ENCODE measurements at places on chromosomes 16 and 17. TPM values are rescaled to one million over a fixed set of nuclear protein-coding genes. Genes with fewer than 3 reads are reported as not detected.

GRCh38 chr16:82384949-82385348 lies 214.9 kb upstream of the MPHOSPH6 start:
- H3K4me1 ChIP-seq, result no peaks in the 10 kb centered on the region

GRCh38 chr16:16073001-16073545 lies 123.7 kb downstream of the ABCC1 start:
- no peak for DNase-seq
- peaks cover 46% of the 10 kb centered on the region for H3K36me3 ChIP-seq
- H3K4me3 ChIP-seq, result no peak overlapping the region
- no peaks in the 10 kb centered on the region for H3K27me3 ChIP-seq

KRT32 gene
- total RNA-seq, result not detected

GRCh38 chr17:8766731-8767130 lies 8.4 kb upstream of the SPDYE4 start:
- no peaks in the 10 kb centered on the region for H3K4me1 ChIP-seq
- no peak overlapping the region for H3K4me3 ChIP-seq
- H3K27me3 ChIP-seq, result no peaks in the 10 kb centered on the region
- no peaks in the 10 kb centered on the region for H3K36me3 ChIP-seq
- H3K27ac ChIP-seq, result no peak overlapping the region

- H3K36me3 ChIP-seq, result no peaks in the 10 kb centered on the region
- peaks cover 3% of the 10 kb centered on the region for H3K4me1 ChIP-seq
- no peaks in the 10 kb centered on the region for H3K27me3 ChIP-seq
- no peak for DNase-seq
- no peak overlapping the region for H3K4me3 ChIP-seq
- no peak overlapping the region for H3K27ac ChIP-seq
These were observed 69.3 kb downstream of the STXBP4 start for GRCh38 chr17:55037828-55038227.

SYNGR2 gene
- 21.9 TPM for total RNA-seq

CIITA gene
- 1.2 TPM for total RNA-seq

MYH2 gene
- total RNA-seq, result 0.06 TPM

- H3K27me3 ChIP-seq, result no peaks in the 10 kb centered on the region
- H3K36me3 ChIP-seq, result no peaks in the 10 kb centered on the region
- peaks cover 43% of the 10 kb centered on the region for H3K4me1 ChIP-seq
- DNase-seq, result peak; percentile 75
- H3K4me3 ChIP-seq, result no peak overlapping the region
These were observed 171.0 kb downstream of the CCDC182 start for GRCh38 chr17:57574040-57574513.

CDRT15 gene
- not detected for total RNA-seq

PSMD12 gene
- 19.1 TPM for total RNA-seq

- H3K4me3 ChIP-seq, result no peak overlapping the region
- DNase-seq, result no peak
- no peaks in the 10 kb centered on the region for H3K27me3 ChIP-seq
- H3K4me1 ChIP-seq, result no peaks in the 10 kb centered on the region
- no peak overlapping the region for H3K27ac ChIP-seq
These were observed 12.5 kb downstream of the KIF18B start for GRCh38 chr17:44935116-44935515.

DNA sequence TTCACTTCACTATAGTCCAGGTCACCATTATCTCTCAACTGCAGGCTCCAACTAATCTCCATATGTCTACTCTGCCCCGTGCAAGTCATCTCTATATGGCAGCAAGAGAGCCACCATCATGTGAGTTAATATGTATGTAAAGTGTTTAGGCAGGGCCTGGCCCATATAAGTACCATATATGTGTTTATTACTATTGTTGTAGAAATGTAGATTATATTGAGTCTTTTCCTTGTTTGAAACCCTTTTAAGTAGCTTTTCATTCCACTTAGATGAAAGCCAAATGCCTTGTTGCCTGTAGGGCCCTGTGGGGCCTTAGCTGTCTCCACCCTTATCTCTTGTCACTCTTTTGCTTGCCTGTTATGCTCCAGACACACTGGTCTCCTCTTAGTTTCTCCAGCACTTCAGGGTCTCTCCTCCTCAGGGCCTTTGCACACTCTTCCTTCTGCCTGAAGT lies 164.0 kb downstream of the PHKB start:
- no peak overlapping the region for H3K27ac ChIP-seq
- no peak overlapping the region for H3K4me3 ChIP-seq
- no peaks in the 10 kb centered on the region for H3K4me1 ChIP-seq
- no peaks in the 10 kb centered on the region for H3K27me3 ChIP-seq
- H3K36me3 ChIP-seq, result no peaks in the 10 kb centered on the region

- H3K4me1 ChIP-seq, result peaks cover 3% of the 10 kb centered on the region
- H3K4me3 ChIP-seq, result no peak overlapping the region
- H3K36me3 ChIP-seq, result no peaks in the 10 kb centered on the region
- H3K27me3 ChIP-seq, result no peaks in the 10 kb centered on the region
These were observed 146.8 kb downstream of the SOX9 start for GRCh38 chr17:72267601-72268000.

DNA sequence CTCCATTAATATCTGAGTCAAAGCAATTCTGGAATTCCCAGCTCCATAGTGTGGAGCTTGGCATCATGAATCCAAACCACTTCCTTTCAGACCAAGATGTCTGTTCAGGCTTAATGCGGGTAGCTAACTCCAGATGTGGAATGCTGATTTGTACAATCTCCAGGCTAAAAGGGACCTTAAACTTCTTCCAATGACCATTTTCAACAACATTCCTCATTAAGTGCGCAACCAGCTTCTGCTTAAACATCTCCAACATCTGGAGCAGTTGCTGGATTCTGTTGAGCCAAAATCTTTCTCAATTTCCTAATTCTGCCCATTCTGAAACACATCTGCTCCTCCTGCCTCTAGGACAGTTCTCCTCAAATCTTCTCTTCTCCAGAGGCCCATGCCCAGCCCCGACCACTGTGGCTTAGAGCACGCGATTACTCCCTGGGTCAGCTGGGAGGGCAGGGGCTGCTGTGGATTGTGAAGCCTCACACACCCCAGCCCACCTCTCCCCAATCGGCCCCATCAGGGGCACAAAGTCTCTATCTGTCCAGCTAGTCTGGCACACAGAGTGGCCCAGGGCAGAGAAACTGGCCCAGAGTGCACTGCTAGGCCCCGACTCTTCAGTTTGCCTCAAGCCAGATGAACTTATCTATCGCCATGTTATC lies 36.2 kb downstream of the ASPA start:
- peaks cover 25% of the 10 kb centered on the region for H3K4me1 ChIP-seq
- H3K4me3 ChIP-seq, result no peak overlapping the region
- no peaks in the 10 kb centered on the region for H3K27me3 ChIP-seq
- DNase-seq, result no peak

- H3K36me3 ChIP-seq, result peaks cover 23% of the 10 kb centered on the region
- no peak for DNase-seq
- peaks cover 18% of the 10 kb centered on the region for H3K4me1 ChIP-seq
- no peaks in the 10 kb centered on the region for H3K27me3 ChIP-seq
These were observed 147.8 kb downstream of the CMIP start for GRCh38 chr16:81592353-81592866.

ZFPM1 gene
- total RNA-seq, result 4.3 TPM

MFSD6L gene
- 0.11 TPM for total RNA-seq

CCNF gene
- total RNA-seq, result 8.9 TPM

TBC1D3E gene
- not detected for total RNA-seq

DNA sequence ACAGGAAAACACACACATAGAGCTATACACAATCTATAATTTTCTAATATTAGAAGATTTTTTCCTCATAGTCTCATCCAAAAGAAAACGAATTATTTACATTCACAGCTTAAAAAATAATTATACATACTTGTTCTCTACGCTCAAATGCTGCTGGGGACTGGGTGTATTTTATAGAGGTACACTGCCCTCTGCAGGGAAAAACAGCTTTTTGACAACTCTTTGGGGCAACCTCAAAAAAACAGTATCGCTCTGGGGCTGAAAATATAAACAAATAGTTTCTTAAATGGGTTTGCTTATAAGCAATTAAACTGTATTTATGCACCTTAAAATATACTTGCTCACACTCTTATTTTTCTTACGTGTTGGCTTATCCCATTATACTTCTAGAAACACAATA lies 261.8 kb upstream of the PSMD7 start:
- no peak overlapping the region for H3K27ac ChIP-seq
- H3K4me3 ChIP-seq, result no peak overlapping the region
- peaks cover 4% of the 10 kb centered on the region for H3K4me1 ChIP-seq
- no peaks in the 10 kb centered on the region for H3K36me3 ChIP-seq
- peak; percentile 36 for DNase-seq

CD68 gene
- total RNA-seq, result 13.3 TPM

DNA sequence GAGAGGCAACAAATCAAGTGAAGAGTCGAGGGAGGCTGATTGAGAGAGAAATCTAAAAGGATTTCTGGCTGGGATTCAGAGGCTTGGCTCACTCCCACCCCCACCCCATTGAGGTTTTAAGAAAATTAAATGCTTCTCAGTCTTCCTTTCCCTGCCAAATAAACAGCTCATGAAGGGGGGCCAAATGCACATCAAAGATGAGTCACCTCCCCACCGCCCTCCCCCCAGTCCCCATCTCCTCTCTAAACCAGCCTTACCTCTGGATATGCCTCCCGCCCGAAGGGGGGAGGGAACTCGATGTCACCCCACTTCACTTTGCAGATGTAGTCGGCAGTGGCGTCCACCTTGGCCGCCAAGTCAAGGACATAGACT lies 11.6 kb downstream of the ACLY start:
- no peak overlapping the region for H3K27ac ChIP-seq
- H3K4me1 ChIP-seq, result peaks cover 13% of the 10 kb centered on the region
- H3K27me3 ChIP-seq, result no peaks in the 10 kb centered on the region
- no peak overlapping the region for H3K4me3 ChIP-seq

DNA sequence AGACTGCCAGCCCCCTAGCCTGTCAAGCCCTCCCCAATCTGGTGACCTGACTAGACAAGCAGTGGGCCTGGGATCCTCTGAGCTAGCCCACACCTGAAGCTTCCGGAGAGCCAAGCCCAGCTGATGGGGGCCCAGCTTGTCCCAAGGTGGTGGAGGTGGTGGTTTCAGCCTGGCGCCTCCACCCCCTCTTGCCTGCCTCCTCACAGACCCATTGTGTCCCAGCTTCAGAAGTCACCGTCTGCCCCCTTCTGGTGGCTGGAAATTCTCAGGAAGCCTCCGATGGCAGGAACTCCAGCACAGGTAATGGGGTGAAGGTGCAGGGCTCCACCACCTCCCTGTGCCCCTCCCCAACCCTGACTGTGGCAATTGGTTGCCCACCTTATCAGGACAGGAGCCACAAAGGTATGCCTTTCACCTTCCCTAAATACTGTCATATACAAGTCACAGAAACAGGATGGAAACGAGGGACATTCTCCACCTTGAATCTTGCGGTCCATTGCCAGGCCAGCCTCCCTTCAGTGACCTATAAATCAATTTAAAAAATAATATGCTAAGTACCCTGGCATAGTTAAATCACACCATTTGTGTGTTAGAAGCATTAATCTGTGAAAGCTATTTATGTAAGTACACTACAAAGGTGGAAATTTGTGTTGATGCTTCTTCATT lies 66.0 kb upstream of the ZNF423 start:
- H3K27me3 ChIP-seq, result no peaks in the 10 kb centered on the region
- H3K4me3 ChIP-seq, result no peak overlapping the region
- peaks cover 8% of the 10 kb centered on the region for H3K4me1 ChIP-seq

- no peaks in the 10 kb centered on the region for H3K27me3 ChIP-seq
- no peaks in the 10 kb centered on the region for H3K36me3 ChIP-seq
- DNase-seq, result no peak
- H3K4me1 ChIP-seq, result peaks cover 4% of the 10 kb centered on the region
- H3K27ac ChIP-seq, result no peak within 1 kb of the TSS
These were observed at the start of gene CRYBA1 for GRCh38 chr17:29246628-29247027. Gene CRYBA1 (plus strand): TSS chr17:29246859. CDS start chr17:29246864, 5 bp downstream.

- DNase-seq, result peak; percentile 51
- H3K27ac ChIP-seq, result no peak overlapping the region
- no peak overlapping the region for H3K4me3 ChIP-seq
- peaks cover 6% of the 10 kb centered on the region for H3K27me3 ChIP-seq
These were observed 13.9 kb upstream of the TBX2 start for GRCh38 chr17:61385577-61386236.

DNA sequence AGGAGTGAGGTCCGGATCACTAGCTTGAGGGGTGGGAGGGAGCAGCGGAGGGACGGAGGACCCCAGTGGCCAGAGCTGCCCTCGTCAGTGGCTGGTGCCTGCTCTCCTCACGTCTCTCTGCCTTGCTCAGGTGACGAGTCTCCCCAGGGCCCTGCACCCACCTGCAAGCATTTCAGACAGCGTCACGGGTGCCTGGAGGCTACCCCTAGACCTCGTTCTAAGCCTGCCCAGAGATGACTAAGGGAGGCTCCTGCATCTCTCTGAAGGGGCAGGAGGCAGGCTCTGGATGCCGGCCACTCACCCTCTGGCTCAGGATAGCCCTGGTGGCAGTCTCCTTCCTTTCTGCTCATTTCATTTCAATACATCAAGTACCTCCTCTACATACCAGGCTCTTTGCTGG lies 68.8 kb downstream of the MRC2 start:
- H3K4me1 ChIP-seq, result peaks cover 34% of the 10 kb centered on the region
- no peak overlapping the region for H3K27ac ChIP-seq
- H3K36me3 ChIP-seq, result peaks cover 16% of the 10 kb centered on the region
- H3K4me3 ChIP-seq, result no peak overlapping the region
- DNase-seq, result no peak

DNA sequence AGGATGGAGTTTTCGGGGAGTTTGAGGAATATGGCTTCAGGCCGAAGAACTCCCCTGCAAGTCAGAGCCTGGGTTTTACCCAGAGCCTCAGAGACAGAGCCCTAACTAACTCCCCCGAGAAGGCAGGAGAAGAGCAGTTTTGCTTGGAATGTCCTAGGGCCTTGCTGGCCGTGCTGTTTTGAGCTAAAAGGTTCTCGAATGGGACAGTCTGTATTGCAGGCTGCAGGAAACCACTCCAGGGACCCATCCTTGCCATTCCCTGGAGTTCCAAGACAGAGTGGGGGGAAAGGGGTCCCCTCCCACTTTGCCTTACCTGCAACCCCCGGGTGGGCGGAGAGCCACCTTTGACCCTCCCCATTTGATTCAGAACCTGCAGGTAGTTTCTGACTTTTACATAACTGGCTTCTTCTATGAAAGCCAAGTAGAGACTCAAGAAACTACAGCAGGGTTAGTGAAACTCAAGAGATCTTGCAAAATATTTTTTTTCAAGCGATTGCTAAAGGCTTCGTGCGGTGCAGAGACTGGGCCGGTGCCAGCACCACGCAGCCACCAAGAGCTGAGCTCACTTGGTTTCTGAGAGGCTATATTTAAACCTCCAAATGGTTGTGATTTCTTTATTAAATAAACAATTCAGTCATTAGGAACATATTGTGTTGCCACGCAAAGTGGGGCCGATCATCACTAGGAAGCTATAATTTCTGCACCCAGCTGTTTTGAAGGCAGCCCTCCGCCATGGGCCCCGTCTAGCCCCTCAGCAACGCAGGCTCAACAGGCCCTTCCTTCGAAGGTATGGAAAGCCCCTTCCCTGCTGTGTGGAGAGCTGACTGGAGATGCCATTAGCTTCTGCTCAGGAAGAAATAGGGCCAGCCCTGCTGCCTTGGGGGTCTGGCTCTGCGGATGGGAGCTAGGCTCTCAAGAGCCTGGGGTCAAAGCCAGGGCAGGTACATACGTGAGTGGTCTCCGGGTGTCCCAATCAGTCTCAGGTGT lies 223.0 kb downstream of the NTN1 start:
- H3K36me3 ChIP-seq, result peaks cover 21% of the 10 kb centered on the region
- no peaks in the 10 kb centered on the region for H3K27me3 ChIP-seq
- no peak for DNase-seq

GRCh38 chr17:78337244-78338109 lies 22.4 kb downstream of the SOCS3 start:
- no peaks in the 10 kb centered on the region for H3K36me3 ChIP-seq
- H3K4me1 ChIP-seq, result peaks cover 5% of the 10 kb centered on the region
- no peak for DNase-seq
- no peak overlapping the region for H3K27ac ChIP-seq
- H3K4me3 ChIP-seq, result no peak overlapping the region
- H3K27me3 ChIP-seq, result no peaks in the 10 kb centered on the region

Measured in spinal cord (tissue), 10 donors.